Astrocyte of the cerebellum (primary cell): ENCODE measurements at places on chromosomes 2 and 18.

- no peak for DNase-seq
These were observed 16.3 kb downstream of the GKN2 start for GRCh38 chr2:68936427-68936826.

- DNase-seq: no peak
These were observed 243.3 kb upstream of the NCKAP5 start for GRCh38 chr2:133811409-133812125.

DNA sequence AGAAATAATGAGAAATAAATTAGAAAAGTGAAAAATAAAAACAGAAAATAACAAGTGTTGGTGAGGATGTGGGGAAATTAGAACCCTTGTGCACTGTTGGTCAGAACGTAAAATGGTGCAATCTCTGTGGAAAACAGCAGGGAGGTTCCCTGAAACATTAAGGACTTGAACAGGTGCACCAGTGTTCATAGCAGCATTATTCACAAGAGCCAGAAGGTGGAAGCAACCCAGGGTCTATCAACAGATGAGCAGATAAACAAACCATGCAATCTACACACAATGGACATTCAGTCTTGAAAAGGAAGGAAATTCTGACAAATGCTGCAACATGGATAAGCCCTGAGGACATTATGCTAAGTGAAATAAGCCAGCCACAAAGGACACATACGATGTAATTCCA lies 58.2 kb upstream of the TFCP2L1 start:
- DNase-seq: no peak

DNA sequence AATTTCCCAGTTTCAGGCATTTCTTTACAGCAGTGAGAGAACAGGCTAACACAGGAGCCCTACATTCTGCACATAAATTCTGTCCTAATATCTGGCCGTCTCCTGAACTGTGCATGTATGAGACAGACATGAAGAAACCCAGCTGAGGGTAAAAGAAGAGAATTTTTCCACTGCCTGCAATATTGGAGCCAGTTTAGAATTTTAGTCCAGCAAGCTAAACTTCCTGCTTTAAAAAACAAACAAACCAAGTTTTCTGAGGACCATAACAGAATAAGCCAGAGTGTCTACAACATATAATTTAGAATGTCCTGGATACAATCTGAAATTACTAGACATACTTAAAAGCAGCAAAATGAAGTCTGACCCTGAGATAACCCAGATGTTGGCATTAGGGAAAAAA lies 215.1 kb upstream of the KLHL29 start:
- DNase-seq: no peak

DNA sequence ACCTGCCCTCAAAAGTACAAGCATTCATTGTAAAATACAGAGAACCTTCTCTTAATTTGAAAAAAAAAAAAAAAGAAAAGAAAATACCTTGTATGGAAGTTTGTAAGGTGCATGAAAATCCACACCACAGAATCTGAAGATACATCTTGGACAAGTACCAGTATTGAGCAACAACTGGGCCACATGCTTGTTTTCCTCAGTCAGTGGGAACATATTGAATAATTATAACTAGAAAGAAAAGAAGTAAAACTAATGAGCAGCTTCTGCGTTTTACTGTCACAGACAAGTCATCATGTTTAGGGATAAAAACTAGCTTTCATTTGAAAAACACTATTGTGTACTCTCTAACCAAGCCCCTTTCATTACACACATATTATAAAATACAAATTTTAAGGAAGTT lies 5.8 kb upstream of the PEX13 start:
- peak; percentile 6 for DNase-seq

DNA sequence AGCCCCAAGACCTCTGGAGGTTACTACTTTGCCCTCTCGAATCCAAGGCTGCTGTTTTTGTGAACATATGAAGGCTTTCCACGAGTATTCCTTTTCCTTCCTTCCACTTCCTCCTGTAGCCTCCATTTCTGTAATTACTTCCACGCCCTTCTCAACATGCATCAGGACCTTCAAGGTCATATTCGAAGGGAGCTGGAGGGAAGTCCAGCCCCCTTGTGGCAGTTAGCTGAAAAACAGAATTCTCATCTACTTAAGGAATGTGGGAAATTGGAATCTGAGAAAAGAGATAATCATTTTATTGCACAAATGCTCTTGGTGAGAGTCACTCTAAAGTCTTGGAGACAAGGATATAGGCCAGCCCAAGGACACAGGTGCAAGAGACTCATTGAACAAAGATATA lies 1000.2 kb downstream of the TDRD15 start:
- no peak for DNase-seq

DNA sequence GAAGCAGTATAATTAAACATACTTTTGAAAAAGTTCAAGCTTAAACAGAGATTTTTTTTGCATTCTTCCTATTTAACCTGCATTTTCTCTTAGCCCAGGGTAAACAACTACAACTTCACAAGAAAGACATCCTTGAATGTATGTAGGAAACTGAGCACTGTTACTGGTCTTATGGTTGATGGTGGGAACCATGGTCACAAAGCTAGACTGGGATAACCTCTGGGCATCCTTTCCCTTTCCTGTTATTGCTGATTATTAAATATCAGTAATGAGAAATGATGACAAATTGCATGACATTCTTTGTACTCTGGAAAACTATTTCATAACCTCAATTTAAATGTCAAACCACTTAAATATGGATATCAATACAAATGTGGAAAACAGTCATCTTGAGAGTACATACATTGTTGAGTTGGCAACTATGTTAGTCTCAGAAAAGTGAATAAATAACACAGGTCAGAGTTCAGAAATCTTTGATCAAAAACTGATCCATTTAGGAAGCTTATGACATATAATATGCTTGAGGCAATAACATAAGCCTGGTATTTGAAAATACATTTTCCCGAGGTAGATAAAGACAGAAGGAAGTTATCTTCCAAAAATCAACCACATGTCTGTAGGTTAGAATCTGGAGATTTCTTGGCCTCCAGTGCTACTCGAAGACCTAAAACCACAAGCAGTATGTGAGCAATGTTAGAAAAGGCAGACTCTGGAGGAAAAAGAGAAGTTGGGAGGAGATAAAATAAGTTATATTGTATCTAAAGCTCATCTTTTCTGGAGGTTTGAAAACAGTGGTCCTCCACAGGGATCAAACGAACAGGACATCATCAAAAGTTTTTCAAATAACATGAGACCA lies 65.2 kb upstream of the ST8SIA5 start:
- no peak for DNase-seq

GRCh38 chr2:219440388-219441256 lies 6.0 kb downstream of the SPEG start:
- no peak for DNase-seq
